Activated CD4-positive, CD25-positive, alpha-beta regulatory T cell (primary cell): ENCODE measurements at places on chromosomes 11 and 22.

- DNase-seq, result no peak
Measured at GRCh38 chr11:3827434-3828186, 13.1 kb downstream of the RHOG start.

DNA sequence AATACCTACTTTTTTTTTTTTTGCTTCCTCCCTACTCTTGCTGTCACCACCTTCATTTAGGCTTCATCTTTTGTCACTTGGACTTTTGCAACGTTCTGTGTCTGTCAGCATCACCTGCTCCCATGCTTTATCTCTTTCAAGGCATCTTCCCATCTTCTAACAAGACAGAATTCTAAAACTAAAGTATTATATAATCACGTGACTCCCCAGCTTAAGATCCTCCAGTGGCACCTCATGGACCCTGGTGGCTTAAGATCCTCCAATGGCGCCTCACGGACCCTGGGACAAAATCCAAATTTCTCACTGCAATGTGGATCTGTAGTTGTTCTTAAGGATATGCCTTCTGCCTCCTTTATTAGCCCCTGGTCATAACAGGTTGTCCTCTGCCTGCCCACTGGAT, 248.2 kb upstream of the SORL1-AS1 start:
- DNase-seq, result no peak

DNA sequence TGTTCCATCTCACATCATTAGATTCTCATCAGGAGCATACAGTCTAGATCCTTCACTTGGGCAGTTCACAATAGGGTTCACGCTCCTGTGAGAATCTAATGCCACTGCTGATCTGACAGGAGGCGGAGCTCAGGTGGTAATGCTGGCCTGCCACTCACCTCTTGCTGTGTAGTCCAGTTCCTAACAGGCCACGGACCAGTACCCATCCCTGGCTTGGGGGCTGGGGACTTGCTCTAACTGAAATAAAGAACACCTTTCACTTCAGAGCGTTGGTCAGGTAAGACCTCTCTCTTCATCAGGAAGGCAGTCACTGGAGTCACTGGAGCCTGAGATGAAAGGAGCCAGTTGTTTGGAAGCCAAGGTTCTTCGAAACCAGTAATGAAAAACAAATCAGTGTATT, 41.7 kb downstream of the PRMT3 start:
- DNase-seq, result no peak

DNA sequence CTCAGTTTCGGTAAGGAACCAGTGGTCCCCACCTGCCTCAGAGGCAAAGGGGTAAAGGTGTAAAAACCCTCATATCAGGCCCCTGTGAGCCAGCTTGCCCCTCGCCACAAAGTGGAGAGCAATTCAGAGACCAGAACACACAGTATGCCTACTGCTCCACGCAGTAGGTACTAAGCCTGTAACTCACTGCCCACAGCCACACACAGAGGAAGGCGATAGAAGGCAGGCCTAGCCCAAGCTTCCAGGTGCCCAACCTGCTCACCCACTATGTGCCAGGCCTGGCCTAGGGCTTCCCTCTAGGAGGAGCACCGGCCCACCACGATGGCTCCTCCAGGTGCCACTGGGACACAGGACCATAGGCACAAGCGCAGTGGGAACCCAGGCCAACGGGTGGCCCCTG, 63.1 kb upstream of the TCF20 start:
- DNase-seq, result no peak

- no peak for DNase-seq
Measured at GRCh38 chr11:16380941-16381568, 24.7 kb upstream of the SOX6 start.

DNA sequence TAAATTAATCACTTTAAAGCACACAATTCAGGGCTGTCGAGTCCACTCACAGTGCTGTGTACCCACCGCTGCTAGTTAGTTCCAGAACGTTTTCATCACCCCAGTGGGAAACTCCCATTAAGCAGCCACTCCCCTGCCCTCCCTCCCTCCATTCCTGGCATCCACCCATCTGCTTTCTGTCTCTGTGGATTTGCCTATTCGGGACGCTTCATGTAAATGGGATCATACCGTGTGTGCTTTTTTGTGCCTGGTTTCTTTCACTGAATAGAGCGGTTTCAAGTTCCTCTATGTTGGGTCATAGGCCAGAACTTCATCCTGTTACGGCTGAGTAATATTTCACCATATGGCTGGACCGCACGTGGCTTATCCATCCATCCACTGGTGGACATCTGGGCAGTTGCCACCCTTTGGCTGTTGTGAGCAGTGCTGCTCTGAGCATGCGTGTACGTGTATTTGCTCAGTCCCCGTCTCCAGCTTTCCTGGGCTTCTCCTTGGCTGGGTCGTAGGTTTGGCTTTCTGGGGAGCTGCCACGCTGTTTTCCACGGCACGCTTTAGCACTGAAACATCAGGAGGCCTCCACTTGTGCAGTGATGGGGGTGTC, 30.1 kb downstream of the ARHGAP8 start:
- no peak for DNase-seq

- no peak for DNase-seq
Measured at GRCh38 chr11:24872186-24872585, 375.3 kb downstream of the LUZP2 start.

GRCh38 chr22:47836957-47837356, 1074.5 kb downstream of the TBC1D22A start:
- DNase-seq, result no peak

- peak; percentile 28 for DNase-seq
Measured at GRCh38 chr11:12331239-12331874, 46.0 kb upstream of the PARVA start.

- no peak for DNase-seq
Measured at GRCh38 chr11:112499153-112499880, 238.7 kb upstream of the PLET1 start.

- no peak for DNase-seq
Measured at GRCh38 chr11:34259087-34259486, 98.7 kb downstream of the ABTB2 start.

GRCh38 chr11:102470251-102470650, 17.7 kb upstream of the TMEM123 start:
- no peak for DNase-seq

- DNase-seq, result no peak
Measured at GRCh38 chr11:134245434-134245833, 7.7 kb downstream of the THYN1 start.

- no peak for DNase-seq
Measured at GRCh38 chr11:46527591-46528130, 66.2 kb downstream of the AMBRA1 start.

GRCh38 chr11:92511522-92512203, 287.0 kb downstream of the FAT3 start:
- no peak for DNase-seq
